LoVo (cell line): ENCODE measurements at places on chromosomes 1 and 21.

DNA sequence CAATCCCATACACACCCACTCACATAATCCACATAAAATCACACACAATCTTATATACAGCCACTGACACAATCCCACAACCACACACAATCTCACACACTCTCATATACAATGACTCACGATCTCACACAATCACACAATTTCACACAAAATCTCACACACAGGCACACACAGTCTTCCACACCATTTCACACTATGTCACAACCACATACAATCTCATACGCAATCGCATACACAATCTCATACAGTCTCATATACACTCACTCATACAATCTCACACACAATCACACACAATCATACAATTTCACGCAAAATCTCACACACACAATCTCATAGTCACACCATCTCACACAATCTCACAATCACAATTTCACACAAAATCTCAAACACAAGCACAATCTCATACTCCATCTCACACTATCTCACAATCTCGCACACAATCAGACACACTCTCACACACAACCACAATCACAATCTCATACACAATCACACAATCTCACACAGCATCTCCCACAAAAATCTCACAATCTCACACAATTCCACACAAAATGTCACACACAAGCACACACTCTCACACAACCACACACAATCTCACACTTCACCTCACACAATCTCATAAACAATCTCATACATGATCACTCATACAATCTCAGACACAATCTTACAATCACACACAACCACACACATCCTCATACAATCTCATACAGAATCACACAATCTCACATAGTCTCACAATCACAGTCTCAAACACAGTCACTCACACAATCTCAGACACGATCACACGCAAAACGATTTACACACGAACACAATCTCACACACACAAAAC lies 18.5 kb downstream of the CASZ1 start:
- no peak for DNase-seq

DNA sequence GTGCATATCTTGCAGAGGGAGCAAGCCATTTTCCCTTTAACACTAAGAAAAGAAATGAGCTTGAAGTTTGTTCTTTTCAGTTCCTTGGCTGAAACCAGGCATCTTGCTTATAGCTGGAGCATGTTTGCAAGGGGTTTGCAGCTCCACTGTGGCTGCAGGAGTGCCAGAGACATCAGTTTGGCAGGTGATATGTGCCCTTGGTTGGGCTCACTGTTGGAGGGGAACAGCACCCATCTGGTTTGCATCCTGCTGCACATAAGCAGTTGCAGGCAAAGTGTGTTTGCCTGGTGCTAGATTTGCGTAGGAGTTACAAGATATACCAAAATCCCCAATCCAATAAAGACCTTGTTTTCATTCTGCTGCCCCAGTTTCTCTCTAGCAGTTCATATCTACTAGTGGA lies 47.8 kb upstream of the IKBKE start:
- DNase-seq: no peak

DNA sequence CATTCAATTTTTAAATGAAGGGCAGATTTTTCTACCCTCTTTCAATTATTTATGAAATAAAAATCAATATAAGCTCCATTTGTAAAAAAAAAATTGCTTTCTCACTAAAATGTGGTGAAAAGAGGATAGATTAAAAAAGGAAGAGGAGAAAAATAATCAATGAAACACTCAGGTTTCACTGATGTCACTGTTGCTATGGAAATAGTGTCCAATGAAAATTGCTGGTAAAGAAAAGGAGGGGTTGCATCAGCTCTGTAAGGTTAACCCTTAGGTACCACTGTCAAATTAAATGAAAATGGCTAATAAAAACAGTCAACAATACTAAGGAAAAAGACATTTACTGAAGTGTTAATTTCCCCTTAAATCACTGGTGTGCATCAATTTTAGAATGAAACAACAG lies 91.6 kb upstream of the TTC39A start:
- DNase-seq: peak; percentile 19

DNA sequence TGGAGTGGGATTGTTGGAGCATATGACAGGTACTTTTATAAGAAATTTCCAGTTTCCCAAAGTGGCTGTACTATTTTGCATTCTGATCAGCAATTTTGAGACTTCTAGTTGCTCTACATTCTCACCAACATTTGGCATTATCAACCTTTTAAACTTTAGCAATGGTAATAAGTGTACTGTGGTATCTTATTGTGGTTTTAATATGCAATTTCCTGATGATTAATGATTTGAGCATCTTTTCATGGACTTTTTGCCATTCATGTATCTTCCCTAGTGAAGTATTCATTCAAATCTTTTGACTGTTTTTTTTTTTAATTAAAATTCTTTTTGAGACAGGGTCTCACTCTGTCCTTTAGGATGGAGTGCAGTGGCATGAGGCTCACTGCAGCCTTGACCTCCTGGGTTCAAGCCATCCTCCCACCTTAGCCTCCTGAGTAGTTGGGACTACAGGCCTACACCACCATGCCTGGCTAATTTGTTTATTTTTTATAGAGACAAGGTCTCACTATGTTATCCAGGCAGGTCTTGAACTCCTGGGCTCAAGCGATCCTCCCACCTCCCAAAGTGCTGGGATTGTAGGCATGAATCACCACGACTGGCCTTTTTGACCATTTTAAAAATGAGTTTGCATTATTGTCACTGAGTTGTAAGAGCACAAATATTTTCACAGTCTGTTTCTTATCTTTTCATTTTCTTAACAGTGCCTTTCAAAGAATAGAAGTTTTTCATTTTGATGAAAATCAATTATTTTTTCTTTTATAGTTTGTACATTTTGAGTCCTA lies 7.8 kb upstream of the SLC6A9 start:
- no peak for DNase-seq

GRCh38 chr1:164644774-164645644 lies 86.0 kb downstream of the PBX1 start:
- no peak for DNase-seq

- DNase-seq: peak; percentile 23
Measured at GRCh38 chr1:207825719-207826556, 74.1 kb downstream of the CD46 start.

DNA sequence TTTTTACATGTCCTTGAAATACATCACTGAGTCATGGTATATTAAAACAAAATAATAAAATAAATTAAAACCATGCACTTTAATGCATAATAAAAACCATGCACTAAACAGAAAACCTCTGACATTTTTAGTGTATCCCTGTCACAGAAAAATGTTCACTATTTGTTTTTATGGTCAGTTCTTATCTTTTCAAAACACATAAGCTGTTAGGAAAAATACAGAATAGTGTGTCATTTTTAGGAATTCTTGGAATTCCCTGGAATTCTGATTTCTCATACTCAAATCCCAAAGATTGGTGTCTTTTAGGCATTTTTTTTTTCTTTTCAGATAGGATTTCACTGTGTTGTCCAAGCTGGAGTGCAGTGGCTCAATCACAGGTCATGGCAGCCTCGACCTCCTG lies 25.1 kb upstream of the TINAGL1 start:
- no peak for DNase-seq

DNA sequence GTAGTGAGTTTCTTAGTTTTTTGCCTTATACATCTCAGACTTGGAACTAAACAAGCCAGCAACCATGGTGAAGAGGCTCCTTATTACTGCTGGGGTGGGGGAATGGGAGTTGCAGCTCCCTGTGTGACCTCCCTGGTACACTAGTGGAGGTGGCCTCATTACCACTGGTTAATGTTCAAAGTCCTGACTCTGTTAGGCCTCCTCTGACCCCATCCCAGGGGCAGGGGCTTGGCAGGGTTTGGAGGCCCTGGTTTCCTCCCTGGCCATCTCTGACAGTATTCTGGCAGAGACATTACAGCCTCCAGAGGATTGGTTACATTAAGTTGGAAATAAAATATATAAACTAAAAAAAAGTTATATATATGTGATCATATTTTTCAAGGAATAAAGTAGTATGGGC lies 45.2 kb downstream of the CLIC4 start:
- no peak for DNase-seq

- no peak for DNase-seq
Measured at GRCh38 chr21:41794600-41794999, 27.7 kb upstream of the RIPK4 start.

- no peak for DNase-seq
Measured at GRCh38 chr1:199220031-199220430, 581.2 kb downstream of the PTPRC start.

GRCh38 chr1:235156265-235156664 lies 4.8 kb downstream of the RBM34 start:
- DNase-seq: no peak

DNA sequence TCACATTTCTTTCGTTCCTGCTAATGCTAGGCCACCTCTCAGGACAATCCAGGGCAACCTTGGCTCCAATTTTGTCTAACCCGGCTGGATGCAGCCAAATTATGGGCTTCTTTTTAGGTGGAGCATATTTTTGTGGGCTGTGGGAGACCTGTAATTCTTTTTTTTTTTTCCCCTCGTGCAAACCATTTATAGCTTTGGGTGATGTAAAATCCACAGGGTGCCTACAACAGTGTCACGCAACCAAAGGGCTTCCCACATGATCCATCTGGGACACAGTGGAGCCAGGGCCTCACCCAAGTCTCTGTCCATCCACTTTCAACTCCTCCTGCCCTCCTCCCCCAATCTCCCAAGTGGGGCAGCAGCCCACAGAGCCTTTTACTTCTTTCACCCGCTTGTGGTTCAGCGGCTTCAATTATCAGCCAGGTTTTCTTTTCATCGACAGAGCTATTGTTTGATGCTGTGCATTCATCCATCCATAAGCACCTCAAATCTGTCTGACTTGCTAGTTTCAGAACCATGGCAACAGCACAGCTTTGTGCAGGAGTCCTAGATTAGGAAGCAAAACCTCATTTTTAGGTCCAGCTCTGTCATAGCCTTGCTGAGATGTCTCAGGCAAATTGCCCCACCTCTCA lies 10.0 kb upstream of the OVAAL start:
- DNase-seq: no peak

GRCh38 chr1:37100310-37100709 lies 66.0 kb upstream of the GRIK3 start:
- no peak for DNase-seq

DNA sequence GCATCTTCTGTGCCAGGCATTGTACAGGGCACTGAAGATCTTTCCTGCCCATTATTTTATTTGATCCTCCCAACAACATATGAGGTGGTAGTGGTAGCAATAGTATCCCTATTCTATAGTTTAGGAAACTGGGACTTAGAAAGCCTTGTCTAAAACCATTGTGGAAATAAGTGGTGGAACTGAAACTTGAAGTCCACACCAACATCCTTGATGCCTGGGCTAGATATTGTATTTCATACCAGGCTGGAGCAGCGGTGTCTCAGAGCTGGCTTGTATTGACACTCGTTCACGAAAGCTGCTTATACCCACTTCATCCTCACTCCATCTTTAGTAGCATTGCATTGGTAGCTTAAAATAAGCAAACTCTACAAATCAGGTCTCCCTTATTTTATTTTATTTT lies 9.7 kb upstream of the CTSS start:
- DNase-seq: no peak

- no peak for DNase-seq
Measured at GRCh38 chr1:48093147-48093546, 96.0 kb upstream of the TRABD2B start.

DNA sequence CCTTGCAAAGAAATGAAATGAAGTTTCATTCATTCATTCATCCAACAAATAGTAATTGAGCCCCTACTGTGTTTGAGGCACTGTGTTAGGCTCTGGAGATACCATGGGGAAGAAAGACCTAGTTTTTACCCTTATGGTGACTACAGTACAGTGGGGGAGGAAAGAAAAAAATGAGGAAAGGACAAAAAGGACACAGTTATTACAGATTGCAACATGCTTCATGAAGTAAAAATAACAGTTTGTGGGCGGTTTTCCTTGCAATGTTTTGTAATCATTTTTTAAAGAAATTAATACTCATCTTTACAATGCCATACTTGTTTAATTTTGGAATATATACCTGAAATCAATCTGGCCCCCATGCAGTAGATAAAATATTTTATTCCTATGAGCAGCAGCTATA lies 120.3 kb downstream of the TM2D1 start:
- no peak for DNase-seq

- DNase-seq: no peak
Measured at GRCh38 chr21:23639721-23640120, 1967.6 kb downstream of the MRPL39 start.

DNA sequence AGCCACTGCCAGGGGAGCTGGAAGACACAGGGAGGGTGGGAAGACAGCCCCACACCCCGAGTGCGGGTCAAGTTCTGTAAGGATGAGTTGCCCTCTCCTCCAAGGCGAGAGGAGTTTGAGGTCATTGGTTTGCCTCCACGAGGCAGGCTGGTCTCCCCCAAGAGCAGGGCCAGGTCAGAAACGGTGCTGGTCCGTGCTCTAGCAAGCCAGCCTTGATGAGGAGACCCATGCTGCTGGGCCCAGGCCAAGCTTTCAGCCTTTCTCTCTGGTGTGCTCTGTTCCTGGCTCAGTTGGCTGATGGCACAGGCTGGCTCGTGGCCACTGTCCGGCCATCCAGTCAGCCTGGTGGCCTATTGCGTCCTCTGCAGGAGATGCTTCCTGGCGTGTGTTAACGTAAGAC lies 12.0 kb upstream of the PCBP3 start:
- DNase-seq: no peak

GRCh38 chr1:232696466-232696865 lies 66.5 kb upstream of the SIPA1L2 start:
- DNase-seq: no peak

GRCh38 chr1:42146626-42147320 lies 6.4 kb upstream of the GUCA2B start:
- peak; percentile 80 for DNase-seq

- no peak for DNase-seq
Measured at GRCh38 chr1:190864013-190864641, 386.5 kb upstream of the BRINP3 start.

GRCh38 chr1:9960706-9961562 lies 17.7 kb downstream of the NMNAT1 start:
- no peak for DNase-seq

DNA sequence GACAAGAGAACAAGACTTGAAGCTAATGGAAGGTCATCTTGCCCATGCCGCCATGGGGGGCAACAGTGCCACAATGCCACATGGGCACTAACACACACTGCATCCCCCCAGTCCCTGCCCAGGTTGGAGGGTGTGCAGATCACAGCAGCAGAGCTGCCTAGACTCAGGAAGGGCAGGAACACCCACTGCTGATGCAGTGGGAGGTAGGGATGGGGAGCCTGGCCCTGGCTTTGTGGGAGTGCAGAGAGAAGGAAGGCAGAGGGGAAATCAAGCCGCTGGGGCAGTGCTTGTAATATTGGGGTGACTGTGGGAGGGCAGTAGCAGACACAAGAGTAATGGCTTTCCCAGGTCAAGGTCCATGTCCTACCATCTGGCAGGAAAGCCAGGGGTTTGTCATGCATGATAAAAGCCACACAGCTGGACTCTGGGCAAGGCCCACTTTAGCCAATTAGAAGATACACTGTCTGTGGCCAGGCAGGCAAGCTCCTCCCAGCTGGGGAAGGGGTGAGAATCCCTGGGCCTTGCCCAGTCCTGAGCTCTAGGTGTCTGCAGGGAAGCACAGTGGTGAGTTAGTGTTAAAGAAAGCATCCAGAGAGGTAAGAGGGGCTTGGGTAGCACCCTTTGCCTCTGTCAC lies 25.4 kb upstream of the MEF2D start:
- no peak for DNase-seq

- DNase-seq: no peak
Measured at GRCh38 chr1:154741327-154741726, 128.8 kb downstream of the KCNN3 start.
